ENCODE measurements at places on chromosomes 16 and 17.
A peak's percentile ranks its signal among the peaks of the same experiment; 100 is the strongest.

- DNase-seq = no peak
Observed at GRCh38 chr17:74715144-74715543, 2.4 kb upstream of the CD300LF start.

DNA sequence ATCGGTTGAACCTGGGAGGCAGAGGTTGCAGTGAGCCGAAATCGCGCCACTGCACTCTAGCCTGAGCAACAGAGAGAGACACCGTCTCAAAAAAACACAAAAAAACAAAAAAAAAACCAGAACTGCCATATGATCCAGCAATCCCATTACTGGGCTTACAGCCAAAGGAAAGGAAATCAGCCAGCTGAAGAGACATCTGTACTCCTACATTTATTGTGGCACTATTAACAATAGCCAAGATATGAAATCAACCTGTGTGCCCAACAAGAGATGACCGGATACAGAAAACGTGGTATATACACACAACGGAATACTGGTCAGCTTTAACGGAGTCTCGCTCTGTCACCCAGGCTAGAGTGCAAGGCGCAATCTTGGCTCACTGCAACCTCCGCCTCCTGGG, 14.6 kb downstream of the FANCA start:
- no peak for DNase-seq

DNA sequence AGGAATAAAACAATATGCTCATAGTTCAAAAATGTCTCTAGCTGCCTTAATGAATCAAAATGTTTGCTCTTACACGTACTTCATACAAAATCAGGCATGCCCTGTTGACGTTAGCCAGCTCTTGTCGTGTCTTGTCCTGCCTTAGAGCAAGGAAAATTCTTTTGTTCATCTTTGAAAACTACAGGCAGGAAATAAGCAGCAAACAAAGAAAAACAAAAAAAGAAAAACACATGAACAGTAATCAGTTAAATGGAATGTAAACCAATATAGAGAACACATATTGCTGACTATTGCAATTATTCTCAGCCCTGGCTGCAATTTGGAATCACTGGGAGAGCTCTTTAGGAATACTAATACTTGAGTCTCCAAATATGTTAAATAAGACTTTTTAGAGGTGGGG, 1.7 kb downstream of the CAPNS2 start:
- DNase-seq = no peak

- peak; percentile 78 for DNase-seq
Observed at GRCh38 chr16:27235055-27235937, 32.0 kb downstream of the KDM8 start.

- no peak for DNase-seq
Observed at GRCh38 chr17:909642-910323, 69.8 kb downstream of the NXN start.

DNA sequence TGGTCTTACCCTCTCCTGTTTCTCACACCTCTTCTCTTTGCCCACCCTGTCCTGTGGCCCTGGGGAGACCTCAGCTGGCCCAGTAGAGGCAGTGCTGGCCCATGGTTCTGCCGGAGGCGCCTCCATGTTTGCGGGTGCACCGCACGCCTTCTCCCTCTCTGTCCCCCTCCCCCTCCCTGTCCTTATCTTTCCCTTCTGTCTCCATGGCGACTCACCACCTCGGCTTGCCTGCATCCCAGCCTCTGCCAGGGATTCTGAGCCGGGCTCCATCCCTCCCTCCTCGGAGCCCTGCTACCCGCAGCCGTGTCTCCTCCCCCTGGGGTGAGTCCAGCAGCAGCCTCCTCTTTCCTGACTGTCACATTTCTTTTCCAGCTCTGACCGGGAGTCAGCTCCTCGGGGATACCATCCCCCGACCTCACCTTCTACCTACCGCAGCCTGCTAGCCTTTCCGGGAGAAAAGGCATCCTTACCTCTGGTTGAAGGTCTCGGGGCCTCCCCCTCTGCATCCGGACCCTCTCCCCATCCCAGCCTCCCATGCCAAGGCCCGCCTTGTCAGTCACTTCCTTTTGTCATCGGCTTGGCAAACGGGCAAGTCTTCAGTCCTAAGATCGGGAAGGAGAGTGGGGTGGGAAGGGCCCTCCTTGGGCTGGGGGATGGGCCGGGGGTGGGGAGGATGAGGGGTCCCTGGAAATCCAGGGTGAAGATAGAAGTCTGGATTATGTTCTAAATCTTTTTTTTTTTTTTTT, at the start of gene RNF112:
Gene RNF112, plus strand, starts transcription at position 358 of the 746 bp plus-strand sequence. Its CDS starts 177 bp downstream, at position 535.
- no peak for DNase-seq

GRCh38 chr17:5123343-5124124, 7.7 kb downstream of the USP6 start:
- no peak for DNase-seq

- peak; percentile 72 for DNase-seq
Observed at GRCh38 chr17:57987581-57988300, at the start of gene VEZF1. TSS of gene VEZF1 (minus strand) at chr17:57988254. CDS start at chr17:57988111, 143 bp downstream.

DNA sequence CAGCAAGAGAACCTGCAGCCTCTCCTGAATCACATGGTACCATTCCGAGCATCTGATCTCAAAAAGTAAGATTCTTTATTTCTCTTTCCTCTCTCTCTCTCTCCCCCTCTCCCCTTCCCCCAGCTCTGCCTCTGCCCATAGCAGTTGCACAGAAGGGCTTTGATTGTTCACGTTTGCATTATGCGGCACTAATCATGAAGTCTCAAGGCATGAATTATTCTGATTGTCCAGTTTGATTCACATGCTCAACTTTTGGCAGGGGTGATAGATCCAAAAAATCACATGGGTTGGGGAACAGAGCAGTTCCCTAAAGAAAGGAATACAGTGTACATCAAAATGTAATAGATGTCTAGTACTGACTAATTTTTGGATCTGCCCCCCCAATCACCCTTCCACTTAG, 380.0 kb upstream of the SOX9 start:
- no peak for DNase-seq

DNA sequence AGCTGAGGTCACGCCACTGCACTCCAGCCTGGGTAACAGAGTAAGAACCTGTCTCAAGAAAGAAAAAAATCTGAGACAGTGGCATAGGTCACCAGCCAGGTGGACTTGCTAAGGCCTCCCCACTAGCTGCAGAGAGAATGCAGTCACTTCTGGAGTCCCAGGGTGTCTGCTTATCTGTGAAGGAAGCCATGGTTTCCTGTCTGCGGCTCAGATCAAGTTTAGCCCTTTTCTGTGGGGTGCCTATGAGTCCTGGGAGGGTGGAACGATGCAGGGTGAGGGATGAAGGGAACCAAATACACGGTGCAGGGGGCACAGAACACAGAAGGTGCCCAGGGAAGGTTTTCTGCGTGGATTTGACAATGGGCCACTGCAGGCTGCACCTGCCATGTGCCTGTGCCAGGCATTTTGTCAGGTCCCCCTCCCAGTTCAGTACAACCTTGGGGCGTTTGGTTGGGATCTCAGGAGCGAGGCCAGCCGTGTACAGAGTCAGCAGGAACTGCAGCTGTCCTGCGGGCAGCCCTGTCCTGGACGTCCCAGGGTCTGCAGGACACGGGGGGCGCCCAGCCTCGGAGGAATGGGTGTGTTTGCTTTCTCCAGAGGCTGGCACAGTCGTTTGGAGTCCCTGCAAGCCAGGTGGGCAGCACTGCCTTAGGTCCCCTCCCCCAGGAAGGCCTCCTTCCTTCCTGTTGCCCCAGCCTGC, 41.8 kb downstream of the RAB11FIP4 start:
- DNase-seq = no peak

- no peak for DNase-seq
Observed at GRCh38 chr16:52123061-52123839, 423.7 kb downstream of the TOX3 start.

DNA sequence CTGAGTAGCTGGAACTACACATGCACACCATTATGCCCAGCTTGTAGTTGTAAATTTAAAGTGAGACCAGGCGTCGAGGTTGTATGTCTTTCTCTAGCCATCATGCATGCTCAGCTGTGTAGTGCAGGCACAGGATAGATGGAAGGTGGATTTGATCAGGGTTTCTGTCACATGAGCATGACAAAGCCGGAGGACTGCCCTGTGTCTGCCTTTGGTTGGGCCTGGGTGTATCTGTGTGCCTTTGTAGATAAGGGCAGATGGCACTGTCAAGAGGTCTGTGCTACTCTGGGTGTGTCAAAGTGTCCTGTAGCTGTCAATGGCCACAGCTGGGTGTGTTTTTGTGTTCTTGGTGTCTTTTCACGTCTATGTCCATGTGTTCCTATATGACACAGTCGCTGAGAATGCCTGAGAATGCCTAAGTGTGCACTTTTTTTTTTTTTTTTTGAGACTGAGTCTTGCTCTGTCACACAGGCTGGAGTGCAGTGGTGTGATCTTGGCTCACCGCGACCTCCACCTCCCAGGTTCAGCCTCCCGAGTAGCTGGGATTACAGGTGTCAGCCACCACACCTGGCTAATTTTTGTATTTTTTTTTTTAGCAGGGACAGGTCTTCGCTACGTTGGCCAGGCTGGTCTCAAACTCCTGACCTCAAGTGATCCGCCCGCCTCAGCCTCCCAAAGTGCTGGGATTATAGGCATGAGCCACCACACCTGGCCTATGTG, 4.1 kb upstream of the NAGS start:
- DNase-seq = no peak

DNA sequence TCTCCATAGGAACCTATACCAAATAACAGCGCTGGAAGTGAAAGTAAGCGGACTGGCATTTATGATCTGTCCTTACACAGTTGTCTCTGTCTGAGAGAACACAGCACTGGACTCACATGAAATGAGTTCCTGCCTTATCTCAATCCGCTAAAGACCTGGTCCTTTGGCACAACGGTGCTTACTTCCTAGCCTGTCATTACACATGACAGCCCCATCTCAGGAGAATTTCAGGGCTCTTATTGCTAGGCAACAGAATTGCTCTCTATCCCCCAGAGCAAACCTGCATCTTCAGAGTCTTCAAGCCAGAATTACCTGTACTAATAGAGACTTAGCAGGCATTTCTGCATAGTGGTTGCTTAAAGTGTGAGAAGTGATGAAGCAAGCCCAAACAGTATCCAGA, 4.3 kb downstream of the KCNJ2 start:
- DNase-seq = no peak

- DNase-seq = no peak
Observed at GRCh38 chr16:51137097-51137496, 14.0 kb downstream of the SALL1 start.

GRCh38 chr16:81946206-81946605, 65.1 kb downstream of the SDR42E1 start:
- DNase-seq = no peak

GRCh38 chr17:37699285-37699973, 45.4 kb downstream of the HNF1B start:
- no peak for DNase-seq

GRCh38 chr16:73122604-73123391, 74.9 kb upstream of the ZFHX3 start:
- no peak for DNase-seq

DNA sequence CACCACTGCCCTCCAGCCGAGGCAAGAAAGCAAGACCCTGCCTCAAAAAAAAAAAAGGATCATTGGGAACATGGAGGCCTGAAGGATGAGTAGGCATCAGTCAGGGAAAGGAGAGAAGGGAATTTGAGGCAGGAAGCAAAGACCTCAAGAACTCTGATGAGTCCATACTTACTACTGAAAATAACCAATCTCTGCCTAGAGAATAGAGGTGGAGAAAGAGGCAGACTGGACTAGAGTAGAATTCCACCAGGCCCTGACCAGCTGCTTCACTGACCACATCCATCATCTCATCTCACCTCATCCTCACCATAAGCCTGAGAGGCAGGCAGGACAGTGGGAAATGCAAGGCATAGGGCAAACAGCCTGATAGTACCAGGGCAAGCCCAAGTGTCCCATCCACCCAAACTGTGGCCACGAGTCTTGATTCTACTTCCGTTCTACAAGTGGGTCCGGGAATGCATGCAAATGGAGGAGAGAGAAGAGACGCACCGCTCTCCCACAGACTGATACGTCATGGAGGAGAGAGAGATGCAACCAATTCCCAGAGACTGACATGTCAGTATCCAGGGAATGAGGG, 17.1 kb downstream of the ANKRD11 start:
- DNase-seq = no peak

DNA sequence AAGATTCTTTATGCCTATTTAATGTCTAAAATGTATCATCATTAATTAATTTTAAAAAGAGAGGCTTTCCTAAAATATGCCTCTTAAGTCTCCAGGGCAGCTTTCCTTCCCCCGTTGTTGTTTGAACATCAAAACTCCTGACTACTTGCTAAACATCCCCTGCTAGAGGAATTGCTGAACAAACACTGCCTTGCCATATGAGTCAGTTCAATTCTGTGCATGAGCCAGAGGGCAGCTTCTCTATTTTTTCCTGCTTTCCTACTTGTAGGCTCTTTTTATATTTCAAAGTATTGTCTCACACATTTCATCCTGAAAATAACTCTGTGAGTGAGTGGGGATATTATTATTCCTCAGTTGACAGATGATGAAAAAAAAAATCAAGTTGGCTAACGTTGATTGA, 143.4 kb downstream of the HS3ST4 start:
- DNase-seq = no peak

GRCh38 chr17:56994009-56994792, 16.3 kb downstream of the SCPEP1 start:
- DNase-seq = no peak

DNA sequence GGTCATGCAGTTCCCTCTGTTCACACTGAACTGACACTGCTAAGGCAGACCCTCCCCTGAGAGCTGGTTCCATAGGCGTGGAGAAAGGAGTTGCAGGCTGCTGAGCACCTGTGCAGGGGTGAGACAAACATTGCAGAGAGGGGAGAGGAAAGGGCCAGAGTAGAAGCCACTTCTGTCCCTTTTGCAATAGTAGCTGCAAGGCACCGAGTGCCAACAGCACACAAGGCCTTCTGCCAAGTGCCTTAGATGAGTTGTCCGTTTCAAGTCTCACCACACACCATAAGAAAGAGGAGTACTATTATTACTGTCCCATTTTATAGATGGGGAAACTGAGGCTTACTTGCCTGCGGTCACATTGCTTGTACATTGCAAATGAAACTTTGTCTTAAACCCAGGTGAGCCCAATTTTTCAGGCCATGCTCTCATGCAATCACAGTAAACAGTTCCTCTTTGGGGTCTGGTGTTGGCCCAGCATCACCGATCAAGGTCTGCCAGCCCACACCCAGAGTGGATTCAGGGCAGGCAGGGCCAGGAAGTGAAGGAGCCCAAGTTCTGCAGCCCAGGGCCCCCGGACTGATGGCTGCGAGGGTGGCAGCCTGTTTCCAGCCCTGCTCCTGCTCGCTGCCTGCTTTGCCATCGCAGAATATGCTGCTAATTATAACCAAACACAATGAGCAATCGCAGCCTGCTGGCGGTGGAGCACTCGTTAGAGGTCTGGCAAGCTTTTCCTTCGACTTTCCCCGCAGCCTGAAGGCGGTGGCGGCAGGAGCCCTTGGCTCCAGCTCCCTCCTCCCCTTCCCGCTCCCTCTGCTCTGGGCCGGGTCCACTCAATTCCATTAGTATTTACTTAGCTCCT, 36.8 kb upstream of the DYNLL2 start:
- DNase-seq = no peak

- DNase-seq = no peak
Observed at GRCh38 chr17:73800893-73801292, 156.6 kb upstream of the SDK2 start.

DNA sequence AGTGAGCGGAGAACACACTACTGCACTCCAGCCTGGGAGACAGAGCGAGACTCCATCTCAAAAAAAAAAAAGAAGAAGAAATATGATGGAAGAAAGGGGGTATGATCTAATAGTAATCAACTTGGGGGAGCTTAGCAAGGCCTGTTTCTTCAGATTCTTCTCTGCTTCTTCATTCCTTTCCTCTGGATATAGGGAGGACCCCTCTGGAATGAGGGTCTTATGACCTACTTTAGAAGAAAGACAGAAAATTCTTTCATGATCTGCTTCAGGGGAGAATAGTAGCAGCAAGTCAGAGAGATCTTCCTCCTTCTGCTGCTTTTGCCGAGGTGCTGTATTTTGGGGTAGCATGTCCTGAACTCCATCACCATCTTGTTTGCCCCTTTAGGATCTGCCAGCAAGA, 44.9 kb upstream of the ETV4 start:
- DNase-seq = no peak

GRCh38 chr17:71710816-71711215, 410.0 kb upstream of the SOX9 start:
- no peak for DNase-seq
